ENCODE measurements at places on chromosomes 2 and 18. TPM values are rescaled to one million over a fixed set of nuclear protein-coding genes. Genes with fewer than 3 reads are reported as not detected.
A peak's percentile ranks its signal among the peaks of the same experiment; 100 is the strongest.

- no peak for DNase-seq
Observed at GRCh38 chr2:124480958-124481357, 455.9 kb downstream of the CNTNAP5 start.

- peak; percentile 69 for DNase-seq
Observed at GRCh38 chr2:11710210-11710609, 36.2 kb upstream of the LPIN1 start.

DNA sequence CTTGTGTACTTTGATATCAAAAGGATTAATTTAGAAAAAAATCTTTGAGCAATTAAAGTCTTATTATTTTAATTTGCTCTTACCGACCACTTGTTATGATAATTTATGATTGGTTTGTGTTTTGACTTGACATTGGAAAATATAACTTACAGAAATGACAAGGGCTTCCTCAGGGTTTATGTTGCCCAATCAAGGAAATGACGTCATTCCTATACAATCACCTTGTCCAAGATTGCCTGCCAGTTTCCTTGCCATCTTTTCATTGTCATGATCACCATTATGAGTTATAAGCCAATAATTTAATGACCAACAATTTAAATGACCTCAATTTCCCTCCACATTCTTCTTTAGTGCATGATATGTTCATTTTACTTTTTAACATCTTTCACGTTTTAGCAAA is 351.8 kb upstream of the TMEFF2 start:
- DNase-seq, result peak; percentile 59

DNA sequence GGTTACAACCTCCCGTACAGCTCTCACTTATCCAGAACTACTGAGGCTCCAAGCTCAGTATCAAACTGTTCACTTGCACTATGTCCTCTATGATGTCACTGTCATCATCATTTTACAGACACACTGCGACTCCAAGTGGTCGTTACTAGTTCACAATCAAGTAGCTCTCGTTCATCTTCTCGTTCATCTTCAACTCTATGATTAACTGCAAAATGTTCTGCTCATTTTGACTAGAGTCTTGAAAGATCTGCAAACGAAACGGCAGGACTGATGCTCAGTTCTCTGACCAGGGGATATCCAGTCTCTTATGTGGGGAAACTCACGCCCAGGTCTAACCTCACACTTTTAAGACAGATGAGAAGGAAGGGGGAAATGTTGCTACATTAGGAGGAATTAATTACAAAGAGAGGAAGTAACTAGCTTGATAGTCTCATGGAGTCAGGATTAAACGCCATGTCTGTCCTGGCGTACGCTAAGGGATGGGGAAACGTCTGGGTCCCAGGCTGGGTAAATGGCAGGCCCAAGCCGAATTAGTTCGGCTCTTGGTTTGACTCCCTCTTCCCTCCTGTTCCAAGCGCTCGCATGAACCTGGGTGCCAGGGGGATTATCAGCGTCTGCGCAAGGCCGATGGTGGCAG is 794 bp upstream of the CHCHD5 start:
- DNase-seq, result no peak

GRCh38 chr18:75255094-75255493 is 44.5 kb downstream of the TSHZ1 start:
- DNase-seq, result no peak

DNA sequence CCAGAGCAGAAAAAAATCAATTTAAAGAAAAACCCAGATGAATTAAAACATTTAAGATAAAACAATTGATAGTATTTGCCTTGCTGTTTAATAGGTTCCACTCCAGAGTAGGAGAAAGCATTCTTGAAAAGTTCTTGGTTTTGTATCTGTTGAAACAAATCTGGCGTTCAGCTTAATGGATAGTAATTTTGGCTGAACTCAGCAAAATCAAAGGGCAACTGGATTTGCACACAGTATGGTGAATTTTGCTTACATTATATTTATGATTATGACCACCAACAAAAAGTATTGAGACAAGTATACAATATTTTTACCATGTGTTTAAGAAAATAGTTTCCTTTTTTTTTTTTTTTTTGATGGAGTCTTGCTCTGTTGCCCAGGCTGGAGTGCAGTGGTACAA is 34.0 kb downstream of the SLC4A10 start:
- DNase-seq, result no peak

Gene SERPINB11
- total RNA-seq, result not detected

Gene TEX44
- not detected for total RNA-seq

Gene CPO
- not detected for total RNA-seq

Gene DOK6
- total RNA-seq, result not detected

Gene C1QL2
- not detected for total RNA-seq

Gene DSG4
- total RNA-seq, result 0.04 TPM

All from foreskin keratinocyte (primary cell).